Effector memory CD4-positive, alpha-beta T cell (primary cell): ENCODE measurements at places on chromosomes 3 and 15.
A peak's percentile ranks its signal among the peaks of the same experiment; 100 is the strongest.

- no peak for DNase-seq
Measured at GRCh38 chr3:177516158-177517011, 319.1 kb upstream of the TBL1XR1 start.

DNA sequence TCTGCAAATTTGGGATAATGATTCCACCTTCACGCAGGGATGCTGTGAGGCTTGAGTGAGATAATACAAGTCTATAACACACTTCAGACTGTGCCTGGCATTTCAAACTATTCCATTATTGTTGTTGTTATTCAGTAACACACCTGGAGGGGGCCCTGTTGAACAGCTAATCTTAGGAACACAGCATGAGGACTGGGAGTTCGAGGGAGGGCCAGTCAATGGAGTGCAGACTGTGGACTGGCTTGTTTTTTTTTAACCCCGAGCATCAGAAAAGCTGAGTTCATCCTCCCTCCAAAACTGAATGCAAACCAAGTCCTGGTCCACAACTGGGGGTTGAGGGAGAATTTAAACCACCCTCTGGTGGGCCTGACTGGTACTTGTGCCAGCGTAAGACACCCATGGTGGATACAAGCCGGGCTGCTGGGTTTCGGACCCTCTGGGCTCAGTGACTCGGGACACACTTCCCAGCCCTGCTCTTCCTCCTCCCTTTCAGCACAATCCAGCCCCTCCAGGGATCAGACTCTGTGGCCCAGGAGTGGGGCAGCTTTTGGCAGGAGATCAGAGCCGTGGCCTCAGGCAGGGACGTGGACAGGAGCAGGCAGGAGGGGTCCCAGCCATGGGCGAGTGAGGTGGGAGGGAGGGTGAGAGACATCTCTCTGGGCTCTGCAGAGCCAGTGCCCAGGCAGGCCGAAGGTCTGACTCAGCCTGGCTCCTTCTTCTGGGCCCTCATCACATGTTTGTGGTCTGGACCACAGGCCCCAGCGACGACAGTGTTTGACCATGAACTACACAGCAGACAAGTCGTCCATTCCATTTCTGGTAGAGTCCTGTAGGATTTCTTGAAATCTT lies 36.3 kb upstream of the MEX3B start:
- DNase-seq = no peak

GRCh38 chr3:52782412-52783210 lies 5.2 kb downstream of the ITIH1 start:
- DNase-seq = no peak

- DNase-seq = no peak
Measured at GRCh38 chr3:13544951-13545651, 3.8 kb upstream of the FBLN2 start.

GRCh38 chr3:106124818-106125217 lies 256.0 kb upstream of the CBLB start:
- DNase-seq = no peak

DNA sequence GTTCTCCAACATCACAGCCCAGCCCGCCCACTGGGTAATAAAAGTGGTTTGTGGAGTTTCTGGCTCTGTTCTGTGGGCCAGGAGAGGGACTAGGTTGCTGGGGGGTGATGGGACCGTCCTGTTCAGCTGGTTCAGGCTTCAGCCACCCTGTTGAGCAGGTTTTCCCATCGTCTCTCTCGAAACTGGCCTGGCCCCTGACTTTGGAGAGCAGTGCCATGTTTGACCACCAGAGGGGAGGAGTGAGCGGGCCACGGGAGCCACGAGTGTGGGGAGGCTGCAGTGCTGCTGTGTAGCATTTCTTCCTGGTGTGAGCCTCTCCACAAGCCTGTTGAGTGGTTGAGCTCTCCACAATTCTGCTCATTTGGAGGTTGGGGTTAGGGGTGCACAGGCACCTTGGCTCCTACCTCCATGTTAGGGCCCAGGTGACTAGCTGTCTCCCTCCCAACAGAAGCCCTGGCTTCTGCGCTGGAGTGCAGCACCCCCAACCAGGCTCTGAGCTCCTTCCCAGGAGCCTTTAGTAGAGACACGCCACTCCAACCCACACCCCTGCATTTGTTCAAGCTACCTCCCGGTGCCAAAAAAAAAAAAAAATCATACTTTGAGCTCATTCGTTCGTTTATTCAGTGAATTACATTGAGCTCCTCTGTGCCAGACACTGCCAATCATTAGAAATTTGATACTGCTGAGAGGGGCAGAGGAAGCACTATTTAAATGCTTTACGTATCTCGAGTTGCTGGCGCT lies 13.9 kb downstream of the SPINT1 start:
- peak; percentile 54 for DNase-seq

DNA sequence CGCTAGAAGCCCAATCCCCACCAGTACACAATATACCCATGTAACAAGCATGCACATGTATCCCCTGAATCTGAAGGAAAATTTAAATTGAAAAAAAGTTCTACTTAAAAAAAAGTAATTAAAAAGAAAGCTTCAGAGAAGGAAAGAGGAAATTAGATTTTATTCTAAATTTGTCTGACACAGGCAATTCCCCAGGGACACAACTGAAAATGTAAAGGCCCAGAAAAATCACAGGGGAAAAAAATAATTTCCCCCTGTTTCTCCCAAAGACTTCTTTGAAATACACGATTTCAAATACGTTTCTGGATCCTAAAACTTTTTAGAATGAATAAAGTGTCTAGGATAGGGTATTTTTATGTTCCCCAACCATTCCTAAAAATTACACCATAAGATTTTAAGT lies 42.9 kb downstream of the SEMA5B start:
- DNase-seq = no peak

DNA sequence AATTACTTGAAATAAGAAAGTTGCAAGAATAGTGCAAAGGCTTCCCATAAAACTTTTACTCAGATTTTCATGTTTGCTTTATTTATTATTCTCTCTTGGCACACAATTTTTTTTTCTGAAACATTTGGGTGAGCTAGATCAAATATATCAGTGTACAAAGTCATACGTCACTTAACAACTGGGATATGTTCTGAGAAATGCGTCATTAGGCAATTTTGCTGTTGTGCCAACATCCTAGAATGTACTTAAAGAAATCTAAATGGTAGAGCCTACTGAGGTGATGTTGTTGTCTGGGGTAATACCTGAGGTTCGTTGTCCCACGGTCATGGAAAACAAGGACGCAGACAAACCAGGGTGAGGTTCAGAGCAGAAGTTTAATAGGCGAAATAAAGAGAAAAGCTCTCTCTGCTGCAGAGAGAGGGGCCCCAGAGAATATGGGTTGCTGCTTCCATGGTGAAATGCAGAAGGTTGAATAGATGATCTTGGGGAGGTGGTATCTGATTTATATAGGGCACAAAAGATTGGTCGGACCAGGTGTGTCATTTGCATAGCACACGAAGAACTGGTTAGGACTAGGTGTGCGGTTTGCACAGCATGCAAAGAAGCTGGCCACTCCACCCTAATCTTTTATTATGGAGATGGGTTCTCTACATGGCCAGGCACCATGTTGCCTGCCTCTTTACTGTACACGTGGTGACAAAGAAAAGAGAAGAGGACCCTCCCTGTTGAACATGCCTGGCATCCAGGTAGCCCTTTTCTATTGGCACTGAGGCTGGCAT lies 8.8 kb upstream of the GRAMD1C start:
- no peak for DNase-seq

DNA sequence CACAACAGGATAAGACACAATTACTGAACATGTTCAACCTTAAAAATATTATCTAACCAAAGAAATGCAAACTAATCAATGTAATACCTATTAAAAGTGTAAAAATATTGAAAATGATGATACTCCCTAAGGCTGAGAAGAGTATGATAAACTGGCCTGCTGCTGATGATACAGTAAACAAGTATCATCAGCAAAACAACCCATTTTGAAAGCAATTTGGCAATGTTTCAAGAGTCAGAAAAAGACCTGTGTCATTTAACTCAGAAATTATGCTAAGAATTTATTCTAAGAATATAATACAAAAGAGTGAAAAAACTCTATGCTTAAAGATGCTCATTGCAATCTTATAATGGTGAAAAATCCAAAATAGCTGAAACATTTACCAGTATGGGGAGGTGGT lies 22.1 kb downstream of the CCDC191 start:
- no peak for DNase-seq

- DNase-seq = no peak
Measured at GRCh38 chr3:134542287-134542958, 56.6 kb downstream of the CEP63 start.

DNA sequence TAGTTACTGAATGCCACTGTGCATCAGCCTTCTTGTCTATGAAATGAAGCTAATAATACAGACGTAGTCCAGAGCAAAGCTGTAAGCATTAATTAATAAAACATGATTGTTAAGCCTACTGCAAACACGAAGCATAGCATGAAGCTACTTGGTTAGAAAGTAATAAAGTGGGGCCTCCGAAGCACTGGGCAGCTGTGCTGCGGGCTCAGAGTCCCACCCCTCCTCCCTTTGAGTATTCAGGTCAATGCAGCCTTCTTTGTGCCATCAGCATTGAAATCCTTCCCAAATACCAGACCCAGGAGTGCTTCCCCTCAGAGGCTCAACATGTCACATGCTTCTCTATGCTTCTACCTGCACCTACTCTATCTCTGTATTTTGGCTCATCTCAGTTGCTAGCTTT lies 1112.6 kb downstream of the IGSF11 start:
- no peak for DNase-seq

DNA sequence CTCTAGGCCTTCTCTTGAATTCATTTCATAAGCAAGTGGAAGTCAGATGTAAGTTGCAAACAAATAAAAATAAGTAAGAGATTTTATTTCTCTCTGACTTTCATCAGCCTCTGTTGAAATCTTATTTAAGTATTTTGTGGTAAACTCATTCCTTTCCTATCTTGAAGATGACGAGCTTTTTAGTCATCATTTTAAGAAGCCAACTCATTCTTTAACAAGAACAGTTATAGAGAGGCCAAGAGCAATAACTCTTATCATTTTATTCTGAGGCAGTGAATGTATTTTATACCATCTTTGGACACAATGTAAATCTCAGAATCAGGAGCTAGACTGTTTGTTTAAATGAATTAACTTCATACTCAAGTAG lies 147.5 kb upstream of the MBNL1 start:
- DNase-seq = no peak

GRCh38 chr3:191702121-191702520 lies 241.2 kb downstream of the PYDC2 start:
- no peak for DNase-seq

GRCh38 chr3:113210604-113211329 lies 590 bp upstream of the BOC start:
- DNase-seq = no peak

DNA sequence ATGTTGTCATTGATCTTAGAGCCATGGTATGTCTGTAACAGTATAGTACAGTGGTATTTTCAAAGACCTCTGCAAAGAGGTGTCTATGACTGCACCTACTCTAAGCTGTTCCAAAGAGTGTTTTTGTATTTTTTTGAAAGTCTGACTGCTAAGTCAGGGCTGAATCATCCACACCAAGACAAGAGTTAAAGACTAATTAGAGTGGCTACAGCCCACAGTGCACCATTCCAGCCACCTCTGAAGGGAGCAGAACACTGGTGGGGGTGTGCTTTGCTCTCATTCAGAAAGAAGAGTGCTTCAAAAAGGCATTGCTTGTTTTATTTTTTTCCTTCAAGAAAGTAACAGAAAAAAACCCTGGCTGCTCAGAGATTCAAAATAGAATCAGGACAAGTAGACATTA lies 301.4 kb downstream of the GABRG3 start:
- no peak for DNase-seq

DNA sequence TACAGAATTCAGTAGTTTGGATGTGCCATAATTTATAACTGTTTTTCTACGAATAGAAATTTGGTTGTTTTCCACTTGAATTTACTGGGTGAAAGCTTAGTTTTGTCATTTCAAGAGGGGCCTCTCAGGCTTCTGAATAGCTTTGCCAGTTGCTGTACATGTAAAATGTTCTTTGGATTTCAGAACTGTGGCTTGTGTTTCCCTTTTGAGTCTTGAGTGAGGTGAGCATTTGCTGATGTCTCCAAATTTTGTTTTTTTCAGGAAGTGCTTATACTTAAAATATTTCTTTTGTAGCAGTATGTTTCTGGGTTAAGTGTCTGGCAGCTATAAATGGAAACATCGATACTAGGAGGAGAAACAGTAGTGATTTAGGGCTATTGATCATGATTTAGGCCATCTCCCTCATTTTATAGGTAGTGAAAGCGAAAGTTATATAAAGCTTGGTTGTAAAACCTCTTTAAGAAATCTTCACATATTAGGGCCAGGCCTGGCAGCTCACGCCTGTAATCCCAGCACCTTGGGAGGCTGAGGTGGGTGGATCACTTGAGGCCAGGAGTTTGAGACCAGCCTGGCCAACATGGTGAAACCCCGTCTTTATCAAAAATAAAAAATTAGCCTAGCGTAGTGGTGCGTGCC lies 9.2 kb upstream of the TRAK1 start:
- DNase-seq = no peak

GRCh38 chr3:138899351-138899991 lies 47.5 kb downstream of the FOXL2 start:
- no peak for DNase-seq

DNA sequence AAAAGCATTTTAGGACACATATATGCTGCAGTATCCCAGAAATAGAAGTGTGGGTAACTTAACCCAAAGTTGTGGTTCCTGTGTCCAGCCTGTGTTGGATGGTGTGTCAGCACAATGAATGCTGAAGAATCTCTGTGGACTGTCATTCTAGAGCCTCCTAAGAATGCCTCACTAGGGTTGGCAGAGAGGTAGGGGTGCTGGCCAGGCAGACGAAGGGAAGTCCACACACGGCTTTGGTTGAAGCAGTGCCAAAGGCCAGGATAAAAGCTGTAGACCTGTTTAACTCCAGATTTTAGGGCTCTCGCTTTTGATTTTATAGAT lies 43.7 kb upstream of the TIPARP start:
- no peak for DNase-seq

DNA sequence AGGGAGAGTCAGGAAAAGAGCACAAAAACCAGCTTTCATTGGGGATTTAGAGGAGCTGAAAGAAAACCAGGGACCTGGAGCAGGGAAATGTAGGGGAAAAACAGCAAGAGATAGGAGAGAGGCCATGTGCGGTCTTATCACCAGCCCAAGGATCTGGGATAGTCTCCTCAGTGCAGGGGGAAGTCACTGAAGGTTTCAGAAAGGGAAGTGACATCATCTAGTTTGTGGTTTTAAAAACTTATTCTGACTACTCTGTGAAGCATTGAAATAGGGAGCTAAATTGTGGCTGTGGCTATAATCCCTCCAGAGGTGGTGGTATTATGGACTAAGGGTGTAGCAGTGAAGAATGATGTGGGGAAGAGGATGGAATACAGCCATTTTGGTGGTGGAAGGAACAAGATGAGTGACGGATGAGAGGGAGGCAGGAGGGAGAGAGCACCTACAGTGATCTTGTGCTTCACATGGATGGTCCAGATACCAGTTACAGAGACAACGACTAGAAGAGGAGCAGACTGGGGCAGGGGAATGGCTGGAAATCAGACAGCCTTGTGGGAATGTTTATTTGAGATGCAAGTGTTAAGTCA lies 72.7 kb downstream of the HMG20A start:
- no peak for DNase-seq

DNA sequence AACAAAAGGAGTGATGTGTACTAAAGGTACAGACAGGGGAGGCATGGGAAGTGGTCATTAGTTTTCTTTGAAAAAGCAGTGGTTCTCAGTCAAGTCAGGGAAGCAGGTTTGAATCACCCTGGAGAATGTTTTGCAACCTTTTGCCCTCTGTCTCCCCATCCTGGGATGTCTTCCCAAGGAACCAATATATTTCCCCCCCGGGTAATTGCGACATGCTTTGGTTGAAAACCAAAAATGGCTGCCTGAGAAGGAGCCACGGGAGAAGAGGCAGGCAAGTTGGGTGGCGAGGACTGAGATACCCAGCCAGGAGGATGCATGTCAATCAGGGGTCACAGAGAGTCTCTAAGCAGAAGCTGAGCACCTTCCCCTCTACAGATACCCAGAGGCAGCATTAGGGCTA lies 20.2 kb upstream of the PPP1R2 start:
- no peak for DNase-seq

GRCh38 chr15:66145726-66146182 lies 107.8 kb downstream of the MEGF11 start:
- DNase-seq = no peak
